Activated gamma-delta T cell treated with anti-CD3 and anti-CD28 coated beads, Interleukin-2, amount 50 U/mL, for 16 hours (primary cell): ENCODE measurements at places on chromosomes 1 and 21.

DNA sequence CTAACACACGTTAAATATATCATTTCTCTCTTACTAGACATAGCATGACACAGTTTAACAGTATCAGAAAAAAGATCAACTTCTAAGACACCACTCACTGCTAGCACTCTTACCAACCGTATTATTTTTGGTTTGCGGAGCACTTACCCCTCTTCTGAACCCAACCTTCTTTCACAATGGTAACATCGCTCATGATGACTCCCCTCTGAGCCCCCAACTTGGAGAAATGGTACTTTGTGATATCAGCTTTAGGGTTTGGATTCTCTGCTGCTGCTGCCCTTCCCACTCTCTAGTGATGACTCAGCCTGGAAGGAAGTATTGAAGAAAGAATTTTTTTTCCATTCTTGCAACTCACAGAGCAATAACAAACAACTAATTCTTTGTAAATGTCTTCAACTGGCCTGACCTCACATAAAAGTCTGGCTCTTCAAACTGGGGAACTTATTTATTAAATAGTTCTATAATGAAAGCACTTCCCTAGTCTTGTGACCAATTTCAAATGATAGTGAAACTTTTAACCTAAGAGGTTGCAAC, 7.0 kb downstream of the AKT3 start:
- DNase-seq, result no peak

DNA sequence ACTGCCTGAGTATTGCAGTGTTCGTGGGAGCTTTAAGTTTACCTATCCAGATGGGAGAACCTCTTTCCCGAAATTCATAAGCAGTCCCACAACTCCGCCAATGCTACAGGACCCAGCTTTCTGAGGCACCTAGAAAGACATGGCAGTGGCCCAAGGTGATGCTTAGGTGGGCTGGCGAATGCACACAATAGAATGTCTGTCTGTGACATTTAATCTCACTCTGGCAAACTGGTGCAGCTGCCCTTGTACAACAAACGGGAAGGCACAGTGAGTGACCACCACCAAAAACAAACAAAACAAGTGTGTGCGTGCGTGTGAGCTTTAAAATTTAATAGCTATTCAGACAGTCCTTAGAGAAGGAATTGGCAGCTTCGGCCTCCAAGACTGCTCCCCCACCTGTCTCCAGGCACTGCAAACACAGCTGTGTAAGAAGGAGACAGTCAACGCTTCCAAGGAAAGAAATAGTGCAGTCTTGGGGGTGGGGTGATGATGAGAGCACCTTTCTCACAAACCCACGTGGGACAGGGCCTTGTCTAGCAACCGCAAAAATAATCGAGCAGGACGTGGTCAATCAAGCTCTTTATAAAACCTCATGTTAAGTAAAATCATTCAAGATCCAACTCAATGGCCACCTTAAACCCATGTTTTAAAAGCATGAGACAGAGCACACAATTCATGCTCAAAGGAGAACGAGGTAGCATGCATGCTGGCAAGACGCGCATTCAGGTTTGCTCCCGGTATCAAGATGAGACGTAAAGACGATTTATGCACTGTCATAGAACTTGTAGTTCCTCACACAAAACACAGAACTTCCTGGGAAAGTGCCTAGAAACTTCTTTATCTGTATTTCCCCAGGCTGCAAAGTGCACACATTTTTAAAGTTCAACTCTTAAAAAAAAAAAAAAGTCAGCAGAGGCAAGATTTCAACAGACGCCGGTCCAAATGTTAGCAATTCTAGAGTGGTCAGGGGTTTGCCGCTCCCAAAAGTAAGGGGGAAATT, 84.1 kb downstream of the TM2D1 start:
- DNase-seq, result no peak

- no peak for DNase-seq
Measured at GRCh38 chr1:30383221-30383711, 340.1 kb downstream of the MATN1 start.

- DNase-seq, result no peak
Measured at GRCh38 chr1:200079232-200079940, 51.9 kb downstream of the NR5A2 start.

DNA sequence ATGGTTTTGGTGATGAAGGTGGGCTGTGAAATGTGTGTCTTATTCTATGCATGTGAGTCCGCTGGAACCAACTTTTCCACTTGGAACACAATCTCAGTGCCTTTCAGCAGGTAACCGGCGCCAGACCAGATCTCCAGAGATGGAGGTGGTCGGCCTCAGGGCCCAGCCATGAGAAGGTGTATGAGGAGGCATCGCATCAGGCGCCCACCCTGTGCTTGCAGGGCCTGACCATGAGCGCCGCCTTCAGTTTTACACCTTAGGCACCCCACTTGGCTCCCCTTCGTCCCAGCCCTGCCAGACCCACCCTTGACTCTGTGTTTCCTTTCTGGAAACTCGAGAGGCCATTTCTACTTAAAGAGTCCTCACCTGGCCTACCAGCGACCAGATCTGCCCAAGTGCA, 48.6 kb upstream of the ATF3 start:
- no peak for DNase-seq

GRCh38 chr1:230194525-230194924, 127.5 kb downstream of the GALNT2 start:
- DNase-seq, result no peak

DNA sequence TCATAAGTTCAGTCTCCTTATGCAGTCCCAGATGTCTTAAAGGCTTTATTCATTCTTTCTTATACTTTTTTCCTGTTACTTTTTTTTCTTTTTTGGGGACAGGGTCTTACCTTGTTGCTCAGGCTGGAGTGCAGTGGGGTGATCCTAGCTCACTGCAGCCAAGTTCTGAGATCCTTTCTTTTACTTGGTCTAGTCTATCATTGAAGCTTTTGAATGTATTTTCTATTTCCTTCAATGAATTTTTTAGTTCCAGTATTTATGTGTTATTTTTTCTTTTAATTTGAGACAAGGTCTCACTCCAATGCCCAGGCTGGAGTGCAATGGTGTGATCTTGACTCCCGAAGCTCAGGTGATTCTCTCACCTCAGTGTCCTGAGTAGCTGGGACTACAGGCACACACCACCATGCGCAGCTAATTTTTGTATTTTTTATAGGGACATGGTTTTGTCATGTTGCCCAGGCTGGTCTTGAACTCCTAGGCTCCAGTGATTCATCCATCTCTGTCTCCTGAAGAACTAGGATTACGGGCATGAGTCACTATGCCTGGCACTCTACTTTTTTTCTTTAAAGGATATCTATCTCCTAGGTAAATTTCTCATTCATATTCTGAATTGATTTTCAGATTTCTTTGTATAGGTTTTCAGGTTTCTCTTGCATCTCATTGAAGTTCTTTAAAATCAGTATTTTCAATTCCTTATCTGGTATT, 26.1 kb upstream of the GTF2B start:
- DNase-seq, result no peak

DNA sequence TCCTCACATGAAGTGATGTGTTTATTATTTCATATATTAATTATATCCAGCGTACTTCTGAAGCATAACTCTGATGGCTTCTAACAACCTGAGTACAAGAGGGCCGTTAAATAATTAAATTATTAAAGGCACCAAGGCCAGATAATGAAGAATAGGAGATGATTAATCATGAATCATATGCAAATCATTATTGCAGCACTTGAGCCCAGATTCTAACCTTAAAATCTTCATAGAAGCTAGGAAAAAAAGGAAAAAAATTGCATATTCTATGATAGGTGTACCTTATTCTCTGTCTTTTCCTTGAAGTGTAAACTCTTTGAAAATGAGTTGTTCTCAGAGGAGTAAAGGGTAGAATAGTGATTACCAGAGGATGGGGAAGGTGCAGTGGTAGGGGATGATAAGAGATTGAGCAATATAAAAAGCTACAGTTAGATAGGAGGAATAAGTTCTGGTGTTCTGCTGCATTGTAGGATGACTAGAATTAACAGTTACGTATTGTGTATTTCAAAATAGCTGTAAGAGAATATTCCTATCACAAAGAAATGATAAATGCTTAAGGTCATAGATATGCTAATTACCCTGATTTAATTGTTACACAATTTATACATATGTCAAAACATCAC, 51.1 kb downstream of the SWT1 start:
- no peak for DNase-seq

- no peak for DNase-seq
Measured at GRCh38 chr1:170157820-170158219, 12.1 kb downstream of the NTMT2 start.

DNA sequence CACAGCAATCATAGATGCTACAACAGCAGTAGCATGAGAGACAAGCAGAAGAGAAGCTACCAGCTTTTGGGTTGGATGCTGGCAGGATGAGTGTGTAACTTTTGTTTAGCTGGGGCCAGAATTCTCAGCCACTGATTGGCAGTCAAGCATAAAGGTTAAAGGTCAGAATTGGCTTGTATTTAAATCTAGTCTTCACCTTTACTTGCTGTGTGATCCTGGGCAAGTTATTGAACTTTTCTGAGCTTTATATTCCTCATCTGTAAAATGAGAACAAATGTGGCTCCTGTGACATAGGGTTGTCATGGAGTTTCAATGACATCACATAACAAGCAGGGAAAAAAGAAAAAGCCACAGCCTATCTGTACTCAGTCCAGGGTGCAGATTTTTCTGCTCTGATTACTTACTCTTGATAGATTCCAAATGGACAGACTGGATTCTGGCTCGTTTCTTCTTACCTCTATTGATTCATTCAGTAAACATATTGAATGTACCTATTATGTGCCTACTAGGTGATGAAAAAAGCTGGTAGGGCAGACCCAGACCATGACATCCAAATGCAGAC, 2.8 kb upstream of the AZIN2 start:
- no peak for DNase-seq

DNA sequence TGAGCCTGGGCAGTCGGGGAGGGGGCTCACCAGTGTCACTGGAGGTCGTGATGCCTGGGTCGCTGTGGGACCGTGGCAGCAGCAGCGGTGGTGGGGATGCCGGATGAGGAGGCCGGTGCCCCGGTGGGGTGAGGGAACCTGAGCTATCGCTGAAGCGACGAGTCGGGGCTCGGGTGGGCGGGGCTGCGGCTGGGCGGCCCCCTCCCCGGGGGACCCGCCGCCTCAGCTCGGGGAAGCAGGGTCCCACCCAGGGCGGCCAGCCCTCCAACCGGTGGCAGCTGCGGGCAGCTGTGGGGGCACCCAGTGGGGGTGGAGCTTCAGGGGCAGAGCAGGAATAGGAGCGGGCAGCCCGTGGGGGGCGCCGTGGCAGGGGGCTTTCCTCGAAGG, 5.0 kb downstream of the ENTREP3 start:
- DNase-seq, result no peak

DNA sequence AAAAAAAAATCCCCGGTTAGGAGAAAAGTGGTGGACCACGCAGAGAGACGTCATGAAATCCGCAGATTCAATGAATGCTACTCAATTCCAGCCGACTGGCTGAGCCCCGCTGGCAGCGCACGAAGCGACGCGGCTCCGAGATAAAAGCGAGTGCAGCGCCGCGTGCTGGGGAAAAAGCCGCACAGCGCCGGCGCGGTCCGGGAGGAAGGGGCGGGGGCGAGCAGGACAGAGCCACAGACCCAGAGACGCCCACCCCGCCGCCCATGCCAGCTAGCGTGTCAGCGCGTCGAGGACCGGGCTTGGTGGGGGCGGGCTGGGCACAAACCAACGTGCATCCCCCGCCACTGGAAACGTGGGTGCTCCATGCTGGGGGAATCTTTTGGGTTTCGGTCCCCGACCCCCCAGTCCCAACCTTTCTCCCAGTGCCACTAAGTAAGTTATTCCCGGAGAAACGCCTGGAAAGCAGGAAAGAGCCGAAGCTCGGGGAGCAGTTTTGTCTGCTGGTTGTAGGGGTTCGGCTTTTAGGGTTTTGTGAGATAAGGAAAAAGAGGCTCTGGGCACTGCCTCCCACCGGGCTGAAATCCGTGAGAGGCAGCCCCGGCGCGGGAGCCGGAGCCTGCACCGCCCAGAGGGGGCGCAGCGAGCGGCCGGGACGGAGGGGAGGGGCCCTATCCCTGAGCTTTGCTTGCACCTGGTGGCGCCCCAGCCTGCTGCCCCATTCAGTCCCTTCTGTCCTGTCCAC, at the start of gene KCNJ6:
Gene KCNJ6, minus strand, starts transcription at position 148 of the 742 bp plus-strand sequence. CDS start 75,775 bp downstream, outside the sequence.
- DNase-seq, result no peak
